Left cardiac atrium (tissue), 4 donors: ENCODE measurements at places on chromosomes 11 and 22. TPM values are rescaled to one million over a fixed set of nuclear protein-coding genes. Genes with fewer than 3 reads are reported as not detected.

GRCh38 chr11:77086521-77087472 lies 15.8 kb upstream of the OMP start:
- DNase-seq = peak; percentile 40

DNA sequence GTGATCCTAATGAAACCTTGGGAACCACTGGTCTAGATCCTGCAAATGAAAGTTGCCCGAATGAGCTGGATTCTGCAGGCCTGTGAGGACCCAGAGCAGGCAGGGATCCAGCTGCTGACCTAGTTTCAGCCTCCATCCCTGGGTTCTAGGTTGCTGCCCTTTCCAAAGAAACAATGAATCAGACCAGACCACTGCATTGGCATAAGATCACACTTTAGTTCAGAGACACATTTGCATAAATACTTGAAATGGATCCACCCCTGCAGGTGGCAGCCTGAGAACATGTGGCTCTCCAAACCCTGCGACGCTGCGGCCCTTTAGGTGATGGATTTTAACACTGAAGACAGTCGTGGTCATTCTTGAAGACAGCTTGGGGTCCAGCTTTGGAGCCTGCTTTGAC lies 23.7 kb downstream of the ADAMTS8 start:
- DNase-seq = no peak

GRCh38 chr11:125930076-125930450 lies 15.8 kb upstream of the VSIG10L2 start:
- no peak for DNase-seq

GRCh38 chr22:49513358-49513851 lies 314.3 kb downstream of the BRD1 start:
- DNase-seq = no peak

DNA sequence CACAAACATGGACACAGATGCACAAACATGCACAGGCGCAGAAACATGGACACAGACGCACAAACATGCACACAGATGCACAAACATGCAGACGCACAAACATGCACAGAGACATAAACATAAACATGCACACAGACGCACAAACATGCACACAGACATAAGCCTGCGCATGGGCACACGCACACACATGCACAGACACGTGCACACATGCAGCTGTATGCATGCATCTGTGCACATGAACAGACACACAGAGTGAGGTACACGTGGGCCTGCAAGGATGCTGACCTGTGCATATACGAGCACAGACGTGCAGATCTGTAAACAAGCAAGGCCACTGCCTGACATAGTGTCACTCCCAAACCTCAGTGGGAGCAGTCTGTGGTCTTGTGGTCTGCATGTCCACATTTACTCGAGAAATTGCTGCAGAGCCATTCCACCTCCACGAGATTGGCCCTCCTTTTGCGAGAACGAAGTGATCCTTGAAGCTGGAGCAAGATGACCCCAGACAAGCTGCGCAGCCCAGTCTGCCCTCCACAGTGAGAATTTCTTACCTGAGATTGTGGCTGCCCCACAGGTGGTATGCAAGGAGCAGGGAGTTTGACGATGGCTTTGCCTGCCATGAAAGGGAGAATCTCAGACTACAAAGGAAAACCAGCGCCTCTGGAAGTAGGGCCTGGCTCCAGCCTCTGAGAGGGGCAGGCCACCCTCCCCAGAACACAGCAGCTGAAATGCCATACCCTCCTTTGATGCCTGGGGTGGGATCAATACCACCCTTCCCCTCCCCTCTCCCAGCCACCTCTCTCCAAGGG lies 299.9 kb downstream of the BRD1 start:
- DNase-seq = no peak

OR51I1 gene
- not detected for total RNA-seq

DEPDC7 gene
- total RNA-seq = 0.42 TPM

DNA sequence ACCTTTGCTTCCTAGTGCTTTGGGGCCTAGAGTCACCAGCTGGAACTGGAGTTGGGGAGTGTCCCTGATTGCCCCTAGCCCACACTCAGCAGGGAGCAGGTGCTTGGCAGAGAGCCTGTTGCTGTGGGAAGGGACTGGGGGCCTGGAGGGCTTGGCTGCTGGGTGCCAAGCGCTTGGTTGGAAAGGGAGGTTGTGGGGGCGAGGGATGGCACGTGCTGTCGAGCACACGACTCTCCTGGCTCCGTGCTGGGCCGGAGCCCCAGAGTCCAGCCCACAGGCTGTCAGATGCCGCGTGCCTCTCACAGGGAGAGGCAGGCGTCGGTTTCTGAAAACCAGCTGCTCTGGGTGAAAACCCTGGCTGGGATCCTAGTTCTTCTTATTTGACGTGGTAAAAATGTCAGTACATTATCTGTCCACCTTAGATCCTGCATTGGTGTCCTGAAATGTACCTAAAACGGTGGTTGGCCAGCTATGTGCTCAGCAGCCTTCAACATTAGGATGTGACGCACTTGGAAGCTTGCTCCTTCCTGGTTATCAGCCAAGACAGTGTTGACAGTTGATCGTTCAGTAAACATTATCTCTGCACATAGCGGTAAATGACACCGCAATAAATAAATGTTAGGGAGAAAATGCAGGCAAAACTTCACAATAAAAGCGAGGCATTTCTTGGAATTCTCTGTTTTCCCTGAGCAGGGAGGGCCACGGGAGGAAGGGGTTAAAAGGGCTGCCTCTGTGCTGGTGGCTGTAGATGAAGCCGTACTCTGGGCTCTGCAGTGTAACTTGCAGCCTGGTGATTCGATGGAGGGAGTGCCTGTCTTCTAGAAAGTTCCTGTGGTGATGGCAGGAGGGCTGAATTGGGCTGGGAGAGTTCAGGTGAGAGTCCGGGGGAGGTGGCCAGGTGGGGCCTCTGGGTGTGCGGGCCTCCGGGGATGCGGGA lies 29.2 kb downstream of the GRAMD4 start:
- DNase-seq = peak; percentile 71

DNA sequence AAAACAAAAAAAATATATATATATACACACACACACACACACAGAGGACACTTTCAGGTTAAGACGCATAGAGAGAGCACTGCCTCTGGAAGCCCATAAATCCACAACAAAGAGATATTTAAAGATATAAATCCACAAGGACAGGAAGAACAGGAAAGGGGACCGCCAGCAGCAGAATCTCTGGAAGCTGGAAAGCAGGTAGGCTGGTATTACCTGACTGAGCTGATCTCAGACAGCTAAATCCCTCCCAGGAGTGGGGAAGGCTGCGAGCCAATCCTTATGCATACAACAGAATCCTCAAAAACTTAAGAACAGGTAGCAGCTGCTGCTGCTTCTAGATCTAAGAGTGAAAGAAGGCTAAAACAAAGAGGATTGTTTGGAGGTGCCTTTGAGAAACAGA lies 1.8 kb upstream of the MCAT start:
- no peak for DNase-seq

- no peak for DNase-seq
These were observed 4.5 kb downstream of the TRIM29 start for GRCh38 chr11:120133216-120134105.
